ENCODE measurements at places on chromosomes 2 and 18. TPM values are rescaled to one million over a fixed set of nuclear protein-coding genes. Genes with fewer than 3 reads are reported as not detected.

The PJVK gene
- total RNA-seq = 1.1 TPM

The SIX3 gene
- not detected for total RNA-seq

The TAF1B gene
- 3.6 TPM for total RNA-seq

The XDH gene
- not detected for total RNA-seq

The EVX2 gene
- not detected for total RNA-seq

The VWC2L gene
- not detected for total RNA-seq

The GKN1 gene
- not detected for total RNA-seq

The TNFRSF11A gene
- total RNA-seq = 1.2 TPM

The CAPN14 gene
- 0.42 TPM for total RNA-seq

The REG1A gene
- not detected for total RNA-seq
